Calu3 (cell line): ENCODE measurements at places on chromosomes 6 and 20. TPM values are rescaled to one million over a fixed set of nuclear protein-coding genes. Genes with fewer than 3 reads are reported as not detected.

- H3K27me3 ChIP-seq = no peaks in the 10 kb centered on the region
- H3K4me1 ChIP-seq = peaks cover 33% of the 10 kb centered on the region
- H3K36me3 ChIP-seq = no peaks in the 10 kb centered on the region
- no peak overlapping the region for H3K27ac ChIP-seq
Observed at GRCh38 chr6:111850295-111850937, 22.8 kb downstream of the FYN start.

DNA sequence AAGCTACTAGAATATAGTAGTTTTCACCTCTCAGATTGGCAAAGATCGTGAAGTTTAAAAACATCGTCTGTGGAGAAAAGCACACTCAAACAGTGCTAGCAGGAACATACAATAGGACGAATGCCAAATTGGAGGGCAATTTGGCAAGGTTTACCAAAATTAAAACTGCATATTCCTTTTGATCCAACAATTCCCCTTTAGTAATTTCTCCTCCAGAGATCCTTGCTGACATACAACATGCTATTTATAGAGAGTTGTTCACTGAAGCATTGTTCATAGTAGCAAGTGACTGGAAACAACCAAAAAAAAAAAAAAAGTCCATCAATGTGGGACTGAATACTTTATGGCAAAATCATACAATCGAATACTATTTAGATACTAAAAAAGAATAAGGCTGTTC, 202.2 kb downstream of the ATXN1 start:
- no peaks in the 10 kb centered on the region for H3K36me3 ChIP-seq
- no peaks in the 10 kb centered on the region for H3K27me3 ChIP-seq
- no peak overlapping the region for H3K4me3 ChIP-seq
- H3K27ac ChIP-seq = no peak overlapping the region

DNA sequence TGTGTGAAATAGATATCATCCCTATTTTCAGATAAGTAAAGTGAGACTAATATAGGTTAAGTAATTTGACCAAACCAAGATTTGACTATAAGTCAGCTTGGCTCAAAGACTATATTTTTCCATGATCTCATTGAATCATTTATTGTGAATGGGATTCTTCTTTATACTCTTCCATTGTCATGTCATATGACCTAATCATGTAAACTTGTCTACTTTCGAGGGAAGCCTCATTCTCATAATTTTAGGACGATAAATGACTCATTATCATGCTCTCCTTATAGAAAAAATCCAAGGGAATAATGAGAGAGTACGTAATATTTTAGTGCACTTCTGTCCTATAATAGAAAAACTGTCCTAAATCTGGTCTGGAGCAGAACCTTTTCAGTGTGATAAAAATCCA, 40.9 kb upstream of the CCN6 start:
- H3K27me3 ChIP-seq = no peaks in the 10 kb centered on the region
- H3K27ac ChIP-seq = no peak overlapping the region
- H3K36me3 ChIP-seq = no peaks in the 10 kb centered on the region

DNA sequence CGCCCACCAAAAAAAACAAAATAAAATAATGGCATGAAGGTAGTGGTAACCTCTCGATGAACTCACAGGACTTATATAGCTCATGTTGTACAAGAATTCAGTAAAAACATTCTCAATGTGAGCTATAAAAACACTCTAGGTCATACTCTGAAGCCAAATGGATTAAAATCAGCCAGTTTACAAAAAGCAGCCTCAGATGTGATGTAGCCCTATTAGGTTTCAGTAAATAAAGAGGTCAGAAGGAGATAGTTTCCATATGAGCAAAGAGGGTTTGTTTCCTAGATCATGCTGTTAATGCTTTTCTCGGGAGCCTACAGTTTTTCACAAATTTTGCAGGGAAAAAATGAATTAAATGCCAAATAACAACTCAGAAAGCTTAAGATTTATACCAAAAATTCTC, 319.5 kb upstream of the HSF2 start:
- no peak overlapping the region for H3K4me3 ChIP-seq
- H3K27me3 ChIP-seq = no peaks in the 10 kb centered on the region
- no peak overlapping the region for H3K27ac ChIP-seq
- no peaks in the 10 kb centered on the region for H3K36me3 ChIP-seq

DNA sequence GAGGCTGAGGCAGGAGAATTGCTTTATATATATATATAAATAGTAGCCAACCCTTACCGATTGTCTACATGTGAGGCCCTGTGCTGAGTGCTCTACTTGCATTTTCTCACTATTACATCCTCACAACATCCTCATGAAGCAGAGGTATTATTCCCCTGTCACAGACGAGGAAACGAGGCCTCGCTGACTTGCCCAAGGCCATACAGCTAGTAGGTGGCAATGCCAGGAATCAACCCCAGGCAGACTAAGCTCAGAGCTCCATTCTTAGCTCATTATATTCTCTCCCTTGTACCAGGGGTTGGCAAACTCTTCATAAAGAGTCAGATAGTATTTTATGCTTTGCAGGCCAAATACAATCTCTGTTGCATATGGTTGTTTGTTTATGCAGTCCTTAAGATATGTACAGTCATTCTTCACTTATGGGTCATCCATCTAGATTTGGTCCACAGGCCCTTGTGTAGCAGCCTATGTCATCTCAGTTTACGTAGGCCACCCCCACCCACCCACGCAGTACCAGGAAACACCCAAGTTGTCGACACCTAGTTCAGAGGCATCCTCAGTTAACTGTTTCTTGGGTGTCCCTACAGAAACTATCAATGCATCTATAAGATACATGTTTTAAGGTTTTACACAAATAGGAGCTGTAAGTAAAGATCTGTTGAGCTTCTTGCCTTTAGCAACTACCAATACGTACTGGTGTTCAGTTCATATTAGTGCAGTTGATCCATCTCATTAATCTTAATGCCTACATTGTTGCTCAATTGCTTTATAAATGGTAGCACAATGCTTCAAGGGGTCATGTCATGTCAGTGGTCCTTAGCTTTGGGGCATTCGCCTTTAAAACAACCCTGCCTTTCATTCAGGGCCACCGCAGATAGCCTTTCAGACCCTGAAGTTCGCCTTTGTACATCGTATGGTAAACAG, 3.0 kb downstream of the CASS4 start:
- no peak overlapping the region for H3K4me3 ChIP-seq
- H3K27ac ChIP-seq = no peak overlapping the region
- no peak for DNase-seq
- no peaks in the 10 kb centered on the region for H3K36me3 ChIP-seq
- no peaks in the 10 kb centered on the region for H3K27me3 ChIP-seq
- H3K4me1 ChIP-seq = no peaks in the 10 kb centered on the region

GRCh38 chr20:29325304-29325640, 1932.2 kb upstream of the DEFB115 start:
- no peaks in the 10 kb centered on the region for H3K27me3 ChIP-seq
- no peak for DNase-seq
- H3K27ac ChIP-seq = no peak overlapping the region
- no peaks in the 10 kb centered on the region for H3K36me3 ChIP-seq

DNA sequence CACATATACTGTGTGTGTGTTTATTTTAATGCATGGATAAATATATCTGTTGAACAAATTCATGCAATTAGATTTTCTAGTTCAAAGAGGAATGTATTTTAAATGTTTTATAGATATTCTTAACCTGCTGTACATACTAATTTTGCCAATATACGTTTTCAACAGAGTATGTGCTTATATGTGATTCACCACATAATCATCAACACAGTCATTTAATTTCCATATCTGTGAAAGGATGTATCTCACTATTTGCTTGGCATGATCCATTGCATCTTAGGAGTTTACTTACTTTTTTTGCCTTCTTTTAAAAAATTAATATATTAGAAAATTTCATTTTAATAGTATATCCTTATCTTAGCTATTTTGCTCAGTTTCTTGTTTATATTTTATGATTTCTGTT, 902.3 kb upstream of the CITED2 start:
- H3K4me3 ChIP-seq = no peak overlapping the region

GRCh38 chr6:5813625-5814027, 193.1 kb downstream of the NRN1 start:
- no peak for DNase-seq
- H3K36me3 ChIP-seq = no peaks in the 10 kb centered on the region
- no peaks in the 10 kb centered on the region for H3K27me3 ChIP-seq

DNA sequence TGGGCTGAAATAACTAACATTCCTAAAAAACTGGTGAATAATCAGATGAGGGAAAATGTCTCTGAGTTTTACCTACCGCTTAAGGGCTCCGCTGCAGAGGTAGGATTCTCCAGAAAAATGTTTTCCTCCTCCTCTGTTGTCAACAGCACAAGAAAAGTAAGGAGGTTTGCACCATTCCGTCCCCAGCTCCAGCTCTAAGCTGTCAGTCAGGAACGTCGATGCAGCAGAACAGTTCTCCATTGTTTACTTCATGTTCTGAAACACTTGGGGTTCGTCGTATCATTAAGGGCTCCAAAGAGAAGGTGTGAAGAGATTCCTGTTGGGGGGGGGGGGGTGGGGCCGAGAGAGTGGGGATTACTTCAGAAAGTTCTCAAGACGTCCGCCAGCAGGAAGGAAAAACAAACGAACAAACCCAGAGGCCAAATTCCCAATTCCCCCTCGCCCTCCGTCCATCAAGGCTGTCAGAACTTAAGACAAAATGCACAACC, 734 bp downstream of the MMS22L start:
- peak overlapping the region; percentile 79 for H3K27ac ChIP-seq
- peak; percentile 6 for DNase-seq
- H3K4me3 ChIP-seq = peak overlapping the region; percentile 78
- H3K27me3 ChIP-seq = no peaks in the 10 kb centered on the region
- peaks cover 25% of the 10 kb centered on the region for H3K36me3 ChIP-seq
- no peaks in the 10 kb centered on the region for H3K4me1 ChIP-seq

DNA sequence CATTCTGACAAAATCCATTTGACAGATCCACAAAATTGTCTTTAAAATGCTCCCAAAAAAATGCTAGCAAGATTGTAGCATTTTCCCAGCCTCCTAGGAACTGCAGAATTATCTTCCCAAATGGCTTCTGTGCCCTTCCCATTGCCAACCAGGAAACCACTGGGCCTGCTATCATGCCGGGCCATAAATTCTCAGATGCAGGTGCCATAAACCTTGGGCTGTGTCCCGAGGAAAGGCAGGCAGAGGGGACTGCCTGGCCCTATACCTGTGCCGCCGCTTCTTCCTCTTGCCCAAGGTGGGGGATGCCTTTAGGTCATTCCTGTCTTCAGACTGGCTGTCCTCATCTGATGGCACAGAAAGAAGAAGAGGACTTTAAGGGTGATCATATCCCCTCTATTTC, 2.8 kb downstream of the VSX1 start:
- no peak for DNase-seq
- peaks cover 8% of the 10 kb centered on the region for H3K4me1 ChIP-seq
- no peak overlapping the region for H3K4me3 ChIP-seq
- no peaks in the 10 kb centered on the region for H3K36me3 ChIP-seq

GRCh38 chr20:21607971-21608725, 94.3 kb upstream of the NKX2-2 start:
- H3K4me3 ChIP-seq = peak overlapping the region; percentile 76
- peak; percentile 57 for DNase-seq
- peak overlapping the region; percentile 97 for H3K27ac ChIP-seq
- H3K4me1 ChIP-seq = peaks cover 8% of the 10 kb centered on the region

- peaks cover 8% of the 10 kb centered on the region for H3K4me1 ChIP-seq
- no peak overlapping the region for H3K4me3 ChIP-seq
- H3K27ac ChIP-seq = no peak overlapping the region
- no peak for DNase-seq
- H3K36me3 ChIP-seq = no peaks in the 10 kb centered on the region
- no peaks in the 10 kb centered on the region for H3K27me3 ChIP-seq
Observed at GRCh38 chr6:100370265-100370664, 94.5 kb downstream of the SIM1 start.

DNA sequence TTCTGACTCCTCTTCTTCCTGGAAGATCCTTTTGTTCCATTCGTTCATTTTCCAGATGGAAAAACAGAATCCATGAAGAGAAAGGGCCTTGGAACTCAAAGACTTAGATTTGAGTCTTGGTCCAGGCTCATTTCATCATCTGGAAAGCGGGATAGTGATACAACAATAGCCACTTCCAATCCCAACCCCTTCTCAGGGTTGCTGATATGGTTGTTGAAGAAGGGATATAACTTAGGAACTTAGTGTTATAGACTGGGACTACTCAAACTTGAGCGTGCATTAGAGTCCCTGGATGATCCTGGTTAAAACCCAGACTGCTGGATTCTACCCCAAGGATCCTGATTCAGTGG, 1.3 kb downstream of the GDAP1L1 start:
- peaks cover 79% of the 10 kb centered on the region for H3K27me3 ChIP-seq
- no peak overlapping the region for H3K27ac ChIP-seq
- H3K4me3 ChIP-seq = no peak overlapping the region
- no peaks in the 10 kb centered on the region for H3K36me3 ChIP-seq

GRCh38 chr6:52566853-52567279, 10.0 kb downstream of the TRAM2 start:
- DNase-seq = no peak
- no peaks in the 10 kb centered on the region for H3K4me1 ChIP-seq
- no peak overlapping the region for H3K4me3 ChIP-seq
- no peak overlapping the region for H3K27ac ChIP-seq
- H3K27me3 ChIP-seq = no peaks in the 10 kb centered on the region

GRCh38 chr6:107819964-107820337, 4.2 kb downstream of the SCML4 start:
- H3K4me1 ChIP-seq = peaks cover 76% of the 10 kb centered on the region
- DNase-seq = no peak
- H3K27me3 ChIP-seq = no peaks in the 10 kb centered on the region
- peak overlapping the region; percentile 45 for H3K4me3 ChIP-seq

DNA sequence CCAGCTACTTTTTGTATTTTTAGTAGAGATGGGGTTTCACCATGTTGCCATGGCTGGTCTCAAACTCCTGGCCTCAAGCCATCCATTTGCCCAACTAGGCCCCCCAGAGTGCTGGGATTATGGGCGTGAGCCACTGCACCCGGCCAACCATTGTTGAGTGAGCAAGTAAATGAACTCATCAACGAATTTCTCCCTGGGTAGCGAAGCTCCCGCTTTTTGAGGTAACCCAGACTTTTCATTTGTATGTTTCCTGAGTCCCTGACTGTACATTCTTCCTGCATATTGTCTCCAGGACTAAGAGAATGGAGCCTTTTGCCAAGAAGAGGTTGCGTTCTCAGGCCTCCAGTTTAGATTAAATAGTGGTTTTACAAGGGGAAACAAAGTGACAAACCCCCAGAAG, 36.4 kb downstream of the RIPOR3 start:
- no peak overlapping the region for H3K4me3 ChIP-seq
- H3K36me3 ChIP-seq = peaks cover 15% of the 10 kb centered on the region
- H3K27ac ChIP-seq = no peak overlapping the region

DNA sequence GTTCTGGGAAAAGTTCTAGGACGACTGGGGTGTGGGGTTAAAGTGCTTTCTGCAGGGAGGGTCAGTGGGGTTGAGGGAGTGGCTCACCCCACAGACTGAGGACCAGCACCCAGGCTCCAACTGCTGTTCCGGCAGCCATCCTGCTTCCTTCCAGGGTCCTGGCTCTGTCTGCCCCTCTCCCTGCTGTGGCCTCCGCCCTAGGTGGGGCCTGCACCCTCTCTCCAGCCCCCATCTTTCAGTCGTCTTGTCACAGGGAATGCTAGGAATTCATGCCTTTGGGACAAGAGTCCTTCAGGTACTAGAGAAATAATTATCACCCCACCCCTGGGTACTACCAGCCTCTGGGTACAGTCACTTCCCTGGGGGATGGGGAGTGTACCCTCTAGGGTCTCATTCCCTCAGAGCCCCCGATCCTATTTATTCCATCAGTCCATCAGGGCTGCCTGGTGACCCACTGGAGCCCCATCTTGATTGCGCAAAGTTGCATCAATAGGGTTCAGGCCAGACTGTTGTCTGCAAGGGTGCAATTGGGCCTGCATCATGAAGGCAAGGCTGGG, at the start of gene AGER:
Gene AGER (minus strand): TSS at position 170 of the 557 bp plus-strand sequence. CDS start 31 bp downstream, at position 139.
- no peak for DNase-seq
- H3K27me3 ChIP-seq = no peaks in the 10 kb centered on the region
- H3K27ac ChIP-seq = no peak within 1 kb of the TSS
- H3K4me1 ChIP-seq = peaks cover 22% of the 10 kb centered on the region
- no peak within 1 kb of the TSS for H3K4me3 ChIP-seq

Gene CDC25B
- 69.6 and 75.0 TPM in 2 replicates for total RNA-seq

Gene BACH2
- total RNA-seq = 5.6 and 7.2 TPM in 2 replicates

Gene FOXF2
- 0.14 and 0.17 TPM in 2 replicates for total RNA-seq

Gene HLA-DQA2
- 2.1 and 2.4 TPM in 2 replicates for total RNA-seq

Gene CYP39A1
- 0.88 and 1.7 TPM in 2 replicates for total RNA-seq

Gene PI3
- 52.0 and 52.1 TPM in 2 replicates for total RNA-seq
